ENCODE measurements at places on chromosomes 11 and 22. TPM values are rescaled to one million over a fixed set of nuclear protein-coding genes. Genes with fewer than 3 reads are reported as not detected.
A peak's percentile ranks its signal among the peaks of the same experiment; 100 is the strongest.

DNA sequence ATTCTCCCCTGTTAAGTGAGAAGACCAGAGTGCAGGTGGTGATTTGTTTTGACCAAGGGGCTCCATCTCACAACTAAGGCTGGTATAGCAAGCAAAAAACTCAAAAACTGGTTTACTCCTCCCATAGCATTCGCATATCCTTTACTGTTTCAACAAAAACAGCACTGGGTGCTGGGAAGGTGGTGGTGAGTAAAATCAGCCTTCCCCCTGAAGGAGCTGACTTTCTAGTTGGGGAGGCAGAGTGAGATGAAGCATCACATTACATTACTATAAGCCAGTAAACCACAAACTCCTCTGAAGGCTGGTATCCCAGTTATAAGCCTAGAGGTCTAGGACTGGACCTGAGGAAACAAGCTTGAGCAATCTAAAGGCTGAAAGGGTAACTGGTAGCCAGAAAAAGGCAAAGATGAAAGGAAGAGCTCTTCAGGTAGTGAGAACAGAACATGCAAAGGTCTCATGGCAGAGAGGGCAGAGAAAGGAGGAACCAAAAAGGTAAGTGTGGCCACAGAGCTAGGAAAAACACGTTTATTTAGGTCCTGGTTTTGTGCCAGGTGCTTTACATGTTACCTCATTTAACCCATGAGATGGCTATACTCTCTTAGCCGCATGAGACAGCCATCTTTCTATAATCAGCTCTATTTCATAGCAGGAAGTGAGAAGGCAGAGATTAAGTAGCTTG is 22.3 kb downstream of the TMEM123 start:
- no peak for DNase-seq

- DNase-seq: no peak
Observed at GRCh38 chr11:76767659-76768058, 15.5 kb upstream of the TSKU start.

- no peak for DNase-seq
Observed at GRCh38 chr11:85661972-85662664, 2.8 kb downstream of the CREBZF start.

DNA sequence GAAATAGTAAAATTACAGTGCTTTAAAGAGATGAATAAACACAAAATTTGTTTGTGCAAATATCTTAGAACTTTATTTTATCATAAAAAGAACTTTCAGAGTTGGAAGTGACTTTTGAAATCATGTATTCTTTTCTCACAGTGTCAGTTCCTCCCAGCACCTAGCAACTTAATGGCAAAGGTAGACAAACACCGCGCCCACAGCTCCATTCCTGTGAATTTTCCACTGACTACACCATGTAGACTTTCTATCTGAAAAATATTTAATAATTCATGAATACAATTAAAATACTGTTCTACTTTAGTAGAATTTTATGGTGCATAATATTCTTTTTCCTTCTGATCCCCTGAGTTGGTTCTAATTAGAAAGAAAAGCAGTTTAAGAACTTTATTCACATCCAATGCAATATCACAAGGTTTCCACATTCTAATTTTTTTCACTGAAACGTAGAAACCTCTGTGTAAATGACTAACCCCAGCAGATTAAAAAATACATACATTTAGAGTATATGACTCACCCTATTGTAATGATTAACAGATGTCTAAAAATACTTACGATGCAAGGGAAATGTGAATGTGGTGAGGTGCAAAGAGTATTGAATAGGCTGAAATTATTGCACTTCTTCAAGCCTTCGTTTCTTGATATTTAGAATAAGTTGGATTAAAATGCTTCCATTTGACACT is 218.2 kb upstream of the CCDC179 start:
- DNase-seq: no peak

- DNase-seq: no peak
Observed at GRCh38 chr11:70402016-70402415, 3.7 kb downstream of the CTTN start.

DNA sequence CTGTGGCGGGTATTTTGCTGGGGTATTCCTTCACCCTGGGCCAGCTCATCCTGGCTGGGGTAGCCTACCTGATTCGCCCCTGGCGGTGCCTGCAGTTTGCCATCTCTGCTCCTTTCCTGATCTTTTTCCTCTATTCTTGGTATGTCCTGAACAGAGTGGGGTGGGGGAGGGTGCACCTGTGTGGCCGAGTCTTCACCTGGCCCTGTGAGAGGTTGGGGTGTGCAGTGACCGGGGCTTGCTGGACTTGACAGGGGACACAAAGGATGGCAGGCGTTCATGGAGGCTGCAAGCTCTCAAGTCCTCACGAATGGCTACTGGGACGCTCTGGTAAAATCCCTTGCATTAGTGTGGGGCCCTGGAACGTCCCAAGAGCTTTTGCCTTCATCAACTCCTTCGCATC is 39.3 kb downstream of the CAPN1 start:
- no peak for DNase-seq

- no peak for DNase-seq
Observed at GRCh38 chr11:108788565-108789199, 123.8 kb downstream of the DDX10 start.

GRCh38 chr11:122869622-122870021 is 12.9 kb upstream of the JHY start:
- DNase-seq: no peak

PCSK7 gene
- total RNA-seq: 29.1 TPM

DNA sequence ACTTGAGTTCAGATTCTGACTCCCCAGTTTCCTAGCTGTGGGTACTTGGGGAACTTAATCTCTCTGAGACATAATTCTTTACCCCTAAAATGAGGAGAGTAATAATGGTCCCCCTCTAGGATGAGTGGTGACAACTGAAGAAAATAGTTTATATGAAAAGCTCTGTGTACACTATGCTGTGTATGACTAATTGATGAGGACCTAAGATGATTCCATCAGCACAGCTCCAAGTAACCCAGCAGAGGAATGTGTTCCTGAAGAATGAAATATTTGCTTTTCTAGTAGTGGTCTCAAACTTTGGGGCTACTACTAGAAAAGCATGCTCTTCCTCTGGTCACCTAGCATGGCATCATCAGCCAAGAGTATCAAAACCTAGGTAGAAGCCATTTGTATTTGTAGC is 217.3 kb upstream of the NARS2 start:
- DNase-seq: no peak

NRXN2 gene
- 4.0 TPM for total RNA-seq

DDX25 gene
- not detected for total RNA-seq

FOLH1 gene
- 1.6 TPM for total RNA-seq

DNA sequence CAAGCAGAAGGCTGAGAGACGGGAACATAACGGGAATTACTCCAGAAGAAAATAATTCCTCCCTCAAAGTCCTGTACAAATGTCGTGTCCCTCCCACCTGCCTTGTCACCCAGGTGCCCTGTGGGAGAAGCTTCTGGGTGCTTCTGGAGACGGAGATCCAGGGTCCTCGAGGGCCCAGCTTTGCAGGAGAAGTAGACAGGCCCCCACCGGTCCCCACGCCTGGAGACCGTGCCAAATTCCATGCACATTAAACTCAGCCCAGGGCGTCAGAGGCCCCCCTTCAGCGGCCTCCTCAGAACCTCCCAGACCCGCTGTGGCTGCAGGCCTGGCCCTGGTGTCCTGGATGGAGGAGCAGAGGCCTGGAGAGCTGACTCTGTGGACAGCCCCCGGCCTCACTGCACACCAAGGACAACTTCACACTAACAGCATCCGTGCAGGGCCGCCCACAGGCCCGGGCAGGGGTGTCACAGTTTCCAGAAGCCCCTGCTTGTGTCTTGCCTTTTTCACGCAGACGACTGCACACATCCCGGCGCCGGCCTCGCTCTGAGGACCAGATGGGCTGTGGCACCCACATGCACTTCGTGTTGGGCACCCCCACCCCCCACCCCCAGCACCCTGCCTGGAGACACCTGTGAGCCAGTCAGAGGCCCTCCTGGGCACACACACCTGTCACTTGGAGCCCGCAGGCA is 734.3 kb downstream of the BRD1 start:
- DNase-seq: no peak

- DNase-seq: no peak
Observed at GRCh38 chr11:3204141-3205015, 14.2 kb downstream of the MRGPRG start.

DNA sequence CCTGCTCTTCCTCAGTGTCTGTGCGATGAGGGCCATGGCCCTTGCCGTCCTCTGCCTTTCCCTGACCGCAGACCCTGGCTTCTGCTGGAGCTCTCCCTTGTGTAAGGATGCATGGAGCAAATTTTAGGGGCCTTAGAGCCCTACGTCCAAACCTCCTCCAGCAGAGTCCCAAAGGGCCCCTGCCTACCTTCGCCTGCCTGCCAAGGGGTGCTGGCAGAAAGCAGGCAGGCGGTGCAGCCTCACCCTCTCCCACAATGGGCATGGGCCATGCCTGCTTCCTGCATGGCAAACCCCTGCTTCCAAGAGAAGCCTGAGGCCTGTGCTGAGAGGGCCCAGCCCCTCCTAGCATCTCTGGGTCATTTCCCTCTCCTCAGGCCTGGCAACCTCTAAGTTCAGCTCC is 71.3 kb upstream of the FGF3 start:
- DNase-seq: no peak

DNA sequence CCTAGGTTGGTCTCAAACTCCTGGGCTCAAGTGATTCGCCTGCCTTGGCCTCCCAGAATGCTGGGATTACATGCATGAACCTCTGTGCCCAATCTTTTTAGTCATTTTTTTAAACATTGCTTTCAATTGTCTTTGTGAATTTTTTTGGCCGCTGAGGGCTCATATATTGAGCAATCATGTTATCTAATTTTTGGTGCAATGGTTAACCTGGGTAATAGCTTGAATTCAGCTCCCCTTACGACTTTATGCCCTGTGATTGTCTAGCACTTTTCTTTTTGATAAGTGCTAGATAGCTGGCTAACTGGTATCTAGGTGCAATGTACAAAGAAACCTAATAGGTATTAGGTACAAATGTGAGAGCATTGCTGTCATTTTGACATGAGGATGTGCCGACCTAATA is 35.3 kb upstream of the CAT start:
- no peak for DNase-seq

SLC22A25 gene
- not detected for total RNA-seq

DNA sequence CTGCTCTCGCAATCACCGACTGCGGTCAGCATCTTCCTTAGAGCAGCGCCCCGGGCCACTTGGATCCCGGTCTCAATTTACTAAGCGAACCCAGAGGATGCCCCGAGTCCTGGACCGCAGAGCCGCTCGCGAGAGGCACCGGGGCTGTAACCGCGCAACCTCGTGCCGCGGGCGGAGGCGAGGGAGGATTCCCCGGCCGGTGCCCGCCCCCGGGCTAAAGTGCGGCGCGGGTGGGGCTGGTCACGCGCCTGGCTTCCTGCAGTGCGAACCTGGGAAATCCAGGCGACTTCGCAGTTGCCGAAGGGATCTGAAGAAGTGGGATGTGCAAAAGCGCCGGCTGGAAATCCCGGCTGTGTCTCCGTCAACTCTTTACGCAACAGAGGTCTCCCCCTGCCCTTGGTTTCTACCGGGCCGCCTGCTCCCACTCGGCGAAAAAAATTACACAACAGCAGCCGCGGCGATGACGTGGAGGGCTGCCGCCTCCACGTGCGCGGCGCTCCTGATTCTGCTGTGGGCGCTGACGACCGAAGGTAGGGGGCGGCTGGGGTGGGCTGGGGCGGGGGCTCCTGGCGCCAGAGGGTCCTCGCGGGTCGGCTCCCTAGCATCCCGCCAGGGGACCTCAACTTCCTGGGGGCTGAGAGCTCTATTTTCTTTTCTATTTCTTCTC is at the start of gene NCR3LG1:
Gene NCR3LG1 (plus strand): TSS at position 291 of the 667 bp plus-strand sequence. CDS start 170 bp downstream, at position 461.
- peak; percentile 92 for DNase-seq

TSGA10IP gene
- total RNA-seq: not detected

- no peak for DNase-seq
Observed at GRCh38 chr11:132101881-132102280, 731.5 kb downstream of the NTM start.

POTEH gene
- total RNA-seq: not detected

DNA sequence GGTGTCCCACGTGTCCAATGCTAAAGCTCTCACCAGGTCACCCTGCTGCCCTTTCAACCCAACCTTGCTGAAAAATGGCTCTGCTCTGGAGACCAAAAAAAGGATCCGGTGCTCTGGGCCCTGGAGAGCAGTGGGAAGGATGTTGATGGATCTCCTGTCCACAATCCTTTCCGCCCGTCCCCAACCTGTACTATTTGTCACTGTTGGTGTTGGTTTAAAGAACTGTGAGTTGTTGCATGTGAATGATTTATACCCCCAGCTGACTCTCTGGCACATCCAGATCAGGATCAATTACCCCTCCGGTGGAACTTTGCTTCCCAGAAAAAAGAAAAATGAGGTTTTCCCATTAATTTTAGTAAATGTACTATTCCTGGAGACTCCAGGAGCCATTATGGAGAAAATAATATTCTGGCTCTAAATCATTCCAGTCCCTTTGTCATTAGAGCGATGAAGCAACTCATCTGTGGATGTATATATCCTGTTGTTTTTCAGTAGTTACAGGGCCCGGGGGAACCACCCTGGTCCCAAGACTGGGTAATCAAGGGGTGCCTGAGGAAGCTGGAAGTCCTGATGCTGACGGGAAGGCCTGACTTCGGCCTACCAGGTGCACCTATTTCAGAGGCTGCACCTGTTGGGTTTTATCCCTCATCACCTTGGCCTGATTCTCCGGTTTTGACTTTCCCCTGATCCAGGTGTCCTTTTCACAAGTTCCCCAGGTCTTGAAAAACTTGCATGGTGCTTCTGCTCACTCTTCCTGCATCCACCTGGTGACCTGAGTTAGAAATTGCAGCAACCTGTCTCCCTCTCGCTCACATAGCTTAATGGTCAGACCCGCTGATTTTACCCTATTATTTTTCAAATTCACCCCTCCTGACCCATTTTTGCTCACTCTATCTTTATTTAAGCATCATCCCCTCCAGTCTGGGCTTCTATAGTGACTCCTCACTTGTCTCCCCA is 209.2 kb upstream of the SEZ6L start:
- no peak for DNase-seq

DNA sequence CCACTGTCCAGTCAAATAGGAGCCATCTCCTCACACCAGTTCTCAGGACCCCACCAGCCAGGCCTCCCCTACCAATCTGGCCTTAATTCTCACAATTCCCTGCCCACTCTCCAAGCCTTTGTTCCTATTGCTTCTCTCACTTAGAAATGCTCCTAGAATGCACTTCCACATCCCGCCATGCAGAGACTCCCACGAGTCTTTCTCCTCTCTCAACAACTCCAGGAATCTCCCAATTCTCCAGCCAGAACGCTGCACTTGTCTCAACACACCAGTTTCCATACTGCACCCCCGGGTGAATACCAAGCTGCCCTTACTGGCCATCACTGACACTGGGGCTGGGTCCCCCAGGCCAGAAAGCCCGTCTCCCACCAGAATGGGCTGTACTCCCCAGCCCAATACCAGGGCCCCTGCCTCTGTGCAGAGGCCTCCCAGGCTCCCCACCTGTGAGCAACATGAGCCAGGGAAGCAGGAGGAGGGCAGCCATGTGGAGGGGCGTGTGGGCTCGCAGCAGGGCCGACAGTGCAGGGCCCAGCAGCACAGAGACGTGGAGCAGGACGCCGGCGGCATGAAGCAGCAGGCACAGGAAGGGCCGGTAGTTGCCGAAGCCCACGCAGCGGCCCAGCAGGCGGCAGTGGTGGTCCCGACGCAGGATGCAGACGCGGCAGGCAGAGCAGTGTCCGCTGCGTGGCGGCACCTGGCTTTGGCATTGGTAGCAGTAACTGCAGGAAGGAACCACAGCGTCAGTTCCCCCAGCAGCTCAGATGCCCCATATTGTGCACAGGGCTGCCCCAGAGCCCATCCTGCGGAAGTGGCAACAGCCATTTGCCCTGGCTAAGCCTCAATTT is 2.4 kb downstream of the ZDHHC24 start:
- no peak for DNase-seq

GRCh38 chr11:72712168-72712751 is 38.0 kb upstream of the PDE2A start:
- DNase-seq: peak; percentile 93

All from esophagus muscularis mucosa (tissue), 4 donors.